ENCODE measurements at places on chromosomes 4 and X. TPM values are rescaled to one million over a fixed set of nuclear protein-coding genes. Genes with fewer than 3 reads are reported as not detected.

The WWC2 gene
- total RNA-seq, result not detected

The IL15 gene
- total RNA-seq, result 1.2 TPM

The TENM3 gene
- not detected for total RNA-seq

The TMEM129 gene
- total RNA-seq, result 23.6 TPM

The TRO gene
- 1.2 TPM for total RNA-seq

The MAGEE1 gene
- 2.2 TPM for total RNA-seq

The ATOH1 gene
- total RNA-seq, result not detected

The PABPC1L2B gene
- total RNA-seq, result not detected

The ASMT gene
- 0.20 TPM for total RNA-seq

The SHOX gene
- not detected for total RNA-seq

The LPAR4 gene
- not detected for total RNA-seq

The GAGE12E gene
- total RNA-seq, result not detected

The C1QTNF7 gene
- not detected for total RNA-seq

The AR gene
- total RNA-seq, result 0.48 TPM

The ESX1 gene
- total RNA-seq, result 0.14 TPM

The C4orf54 gene
- total RNA-seq, result not detected

The PRKG2 gene
- 0.98 TPM for total RNA-seq

The GYPB gene
- total RNA-seq, result not detected

The STATH gene
- not detected for total RNA-seq

The SOX3 gene
- total RNA-seq, result not detected

The CENPVL1 gene
- total RNA-seq, result not detected

The SLC6A14 gene
- not detected for total RNA-seq

The MAGEB10 gene
- not detected for total RNA-seq

The MPP1 gene
- total RNA-seq, result 55.4 TPM

The HTR2C gene
- total RNA-seq, result not detected

The BGN gene
- not detected for total RNA-seq

The PPP2R2C gene
- not detected for total RNA-seq

The GAGE2A gene
- not detected for total RNA-seq

The MGST2 gene
- total RNA-seq, result 37.8 TPM

The MTNR1A gene
- total RNA-seq, result not detected

The FAM200B gene
- 10.7 TPM for total RNA-seq

The EGFL6 gene
- total RNA-seq, result 9.2 TPM

The LRAT gene
- total RNA-seq, result not detected

The BRCC3 gene
- total RNA-seq, result 30.3 TPM

The NEXMIF gene
- 0.23 TPM for total RNA-seq

The UGT2A3 gene
- total RNA-seq, result not detected

The ZNF81 gene
- total RNA-seq, result 7.2 TPM

The DCLK2 gene
- total RNA-seq, result 0.27 TPM

The IL2 gene
- 0.75 TPM for total RNA-seq

The TEX13C gene
- total RNA-seq, result not detected

The ZFP92 gene
- 1.5 TPM for total RNA-seq

The CLOCK gene
- total RNA-seq, result 4.4 TPM

The PRDM5 gene
- total RNA-seq, result not detected

The RHOXF2B gene
- total RNA-seq, result not detected
